ENCODE measurements at places on chromosomes 2 and 18.

GRCh38 chr2:168194784-168195522, 52.4 kb downstream of the STK39 start:
- DNase-seq = no peak

DNA sequence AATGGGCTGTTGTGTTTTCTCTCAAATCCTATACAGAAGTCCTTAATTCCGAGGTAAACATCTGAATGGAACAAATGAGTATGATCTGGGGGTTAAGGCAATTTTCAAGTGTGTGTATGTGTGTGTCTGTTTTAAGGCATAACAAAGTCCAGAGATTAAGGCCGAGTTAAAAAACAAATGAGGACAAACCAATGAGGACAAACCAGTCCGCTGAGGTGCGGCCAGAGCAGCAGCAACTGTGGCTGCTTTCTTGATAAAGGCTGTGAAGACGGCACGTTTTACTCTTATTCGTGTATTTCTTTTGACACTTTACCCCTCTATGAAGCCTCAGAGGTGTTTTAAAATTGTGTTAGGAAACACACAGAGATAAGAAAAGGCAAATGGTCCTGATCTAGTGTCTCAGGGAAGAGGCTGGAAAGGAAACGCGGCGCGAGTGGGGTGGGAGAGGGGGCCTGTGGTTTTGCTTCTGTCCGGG, 495 bp upstream of the GULP1 start:
- no peak for DNase-seq

DNA sequence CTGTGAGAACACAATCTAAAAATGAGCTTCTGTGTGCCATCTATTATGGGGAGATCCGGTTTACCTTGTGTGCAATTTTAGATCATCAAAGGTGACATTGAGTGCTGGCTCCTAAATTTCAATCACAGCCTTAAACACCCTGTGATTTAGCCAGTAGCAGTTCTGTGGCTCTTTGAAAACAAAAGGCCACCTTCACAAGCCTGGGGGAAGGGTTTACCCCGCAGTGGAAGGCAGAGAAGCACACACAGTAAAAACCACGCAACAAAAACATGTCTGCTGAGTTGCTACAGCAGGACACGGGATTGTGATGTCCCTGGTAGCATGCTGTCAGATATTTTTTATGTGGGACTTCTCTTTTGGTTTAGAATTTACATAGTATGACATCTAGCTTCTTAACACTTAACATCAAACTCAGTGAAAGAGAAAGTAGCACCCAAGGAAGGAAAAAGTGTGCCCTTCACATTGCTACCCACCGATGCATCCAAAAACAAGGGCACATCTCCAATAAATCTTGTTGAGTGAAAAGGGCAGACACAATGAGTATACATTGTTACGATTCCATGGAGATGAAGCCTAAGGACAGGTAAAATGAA, 56.1 kb upstream of the RNF152 start:
- DNase-seq = no peak

DNA sequence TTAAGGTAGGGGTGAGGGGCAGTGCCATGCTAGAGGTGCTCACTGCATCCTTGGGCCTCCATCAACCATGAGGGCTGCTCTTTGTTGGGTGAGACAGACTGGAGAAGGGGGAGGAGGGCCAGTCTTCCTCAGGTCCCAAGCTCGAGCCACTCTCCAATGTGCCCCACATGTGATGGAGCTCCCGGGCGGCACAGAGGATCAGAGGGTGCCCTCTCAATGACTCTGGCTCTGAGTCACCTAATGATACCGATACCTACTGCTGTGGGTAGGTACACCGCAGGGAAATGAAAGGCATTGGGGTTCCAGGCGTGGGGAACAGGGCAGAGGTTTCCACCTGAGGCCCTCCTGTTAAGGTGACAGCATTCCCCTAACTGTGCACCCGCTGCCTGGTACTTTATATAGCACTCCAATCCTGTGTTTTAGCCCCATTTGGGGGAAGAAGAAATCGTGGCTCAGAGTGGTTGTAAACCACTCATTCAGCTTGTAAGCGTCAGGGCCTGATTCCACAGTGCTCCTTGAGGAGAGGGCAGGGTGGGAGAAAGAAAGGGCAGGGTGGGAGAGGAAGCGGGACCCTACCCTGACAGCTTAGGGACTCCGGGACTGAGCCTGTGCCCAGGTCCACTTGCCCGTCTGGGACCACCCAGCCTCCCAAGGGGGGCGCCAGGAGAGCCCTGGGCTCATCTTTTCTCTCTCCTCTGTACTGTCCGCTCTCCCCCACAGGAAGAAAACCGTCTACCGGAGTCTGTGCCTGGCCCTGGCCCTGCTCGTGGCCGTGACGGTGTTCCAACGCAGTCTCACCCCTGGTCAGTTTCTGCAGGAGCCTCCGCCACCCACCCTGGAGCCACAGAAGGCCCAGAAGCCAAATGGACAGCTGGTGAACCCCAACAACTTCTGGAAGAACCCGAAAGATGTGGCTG, 1.8 kb downstream of the B3GNT7 start:
- no peak for DNase-seq

- no peak for DNase-seq
Observed at GRCh38 chr2:118622913-118623312, 224.5 kb downstream of the EN1 start.

- no peak for DNase-seq
Observed at GRCh38 chr2:106537047-106537446, 49.9 kb downstream of the CD8B2 start.

GRCh38 chr18:78459668-78460067, 520.0 kb upstream of the SALL3 start:
- DNase-seq = peak; percentile 24

DNA sequence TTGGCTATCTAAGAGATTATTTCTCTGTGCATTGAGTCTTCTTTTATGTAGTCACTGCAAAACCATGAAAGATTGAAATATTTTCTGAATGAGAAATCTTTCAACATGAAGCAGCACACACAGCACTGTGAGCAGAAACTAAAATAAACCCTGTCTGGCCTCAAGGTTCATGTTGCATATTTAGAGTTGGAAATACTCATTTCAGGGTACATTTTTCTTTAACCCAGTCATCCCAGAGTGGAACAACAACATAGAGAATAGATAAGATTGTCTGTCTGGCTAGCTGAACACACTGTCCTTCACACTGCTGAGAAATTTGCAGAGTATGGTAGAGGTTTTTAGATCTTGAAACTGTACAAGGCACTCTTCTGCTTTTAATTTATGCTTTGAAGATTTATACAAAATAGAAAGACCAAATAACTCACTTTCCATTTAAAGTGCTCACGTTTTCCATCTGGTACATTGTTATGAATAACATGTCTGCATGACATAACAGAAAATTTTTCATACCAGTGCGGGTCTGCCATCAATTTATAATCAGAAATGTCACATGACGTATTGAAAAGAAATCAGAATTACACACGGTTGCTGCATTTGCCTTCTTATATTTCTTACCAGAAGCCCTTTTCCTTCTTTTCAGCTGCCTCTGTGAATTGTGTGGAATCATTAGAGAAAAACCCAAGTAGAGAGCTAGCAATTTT, 25.0 kb upstream of the FN1 start:
- no peak for DNase-seq

DNA sequence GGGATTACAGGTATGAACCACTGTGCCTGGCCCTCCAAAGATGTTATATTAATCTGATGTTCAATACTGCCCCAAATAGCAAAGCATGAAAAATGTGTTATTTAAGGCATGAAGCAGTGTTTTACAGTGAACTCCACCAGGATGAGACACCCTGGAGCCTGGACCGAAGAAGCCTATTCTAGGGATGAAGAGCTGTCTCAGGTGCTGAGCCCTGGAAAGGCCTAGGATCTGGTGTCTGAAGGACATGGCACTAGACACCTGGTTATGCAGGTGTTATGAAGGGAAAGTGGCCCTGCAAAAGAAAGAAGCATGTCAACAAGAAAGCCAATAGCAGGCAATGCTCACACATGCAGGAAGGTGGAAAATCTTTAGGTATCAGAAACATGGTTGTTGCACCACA, 374.4 kb downstream of the CLIP4 start:
- DNase-seq = no peak

GRCh38 chr18:50679056-50679455, 119.2 kb downstream of the MAPK4 start:
- DNase-seq = no peak

DNA sequence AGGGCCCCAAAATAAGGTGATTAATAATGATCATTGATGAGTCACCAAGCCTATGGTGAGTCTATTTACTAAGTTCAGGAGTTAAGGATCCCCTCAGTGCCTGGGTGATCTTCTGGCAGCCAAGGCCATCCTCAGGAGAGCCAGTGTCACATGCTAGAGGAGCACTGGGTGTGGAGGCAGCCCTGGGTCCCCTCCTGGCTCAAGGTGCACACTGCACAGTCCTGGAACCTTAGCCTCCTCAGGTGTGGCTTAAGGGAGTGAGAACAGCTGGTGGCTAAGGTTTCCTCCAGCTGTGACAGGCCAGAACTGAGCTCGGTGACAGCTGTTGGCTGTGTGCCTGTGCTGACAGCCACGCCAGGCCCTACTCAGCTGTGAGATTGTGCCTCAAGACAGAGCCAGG, 52.1 kb upstream of the ACAA2 start:
- DNase-seq = no peak

- no peak for DNase-seq
Observed at GRCh38 chr2:149023091-149023490, 15.4 kb upstream of the LYPD6B start.

- DNase-seq = no peak
Observed at GRCh38 chr2:202034249-202035088, 814 bp downstream of the FZD7 start.

- no peak for DNase-seq
Observed at GRCh38 chr18:49733896-49734585, 79.3 kb downstream of the ACAA2 start.

DNA sequence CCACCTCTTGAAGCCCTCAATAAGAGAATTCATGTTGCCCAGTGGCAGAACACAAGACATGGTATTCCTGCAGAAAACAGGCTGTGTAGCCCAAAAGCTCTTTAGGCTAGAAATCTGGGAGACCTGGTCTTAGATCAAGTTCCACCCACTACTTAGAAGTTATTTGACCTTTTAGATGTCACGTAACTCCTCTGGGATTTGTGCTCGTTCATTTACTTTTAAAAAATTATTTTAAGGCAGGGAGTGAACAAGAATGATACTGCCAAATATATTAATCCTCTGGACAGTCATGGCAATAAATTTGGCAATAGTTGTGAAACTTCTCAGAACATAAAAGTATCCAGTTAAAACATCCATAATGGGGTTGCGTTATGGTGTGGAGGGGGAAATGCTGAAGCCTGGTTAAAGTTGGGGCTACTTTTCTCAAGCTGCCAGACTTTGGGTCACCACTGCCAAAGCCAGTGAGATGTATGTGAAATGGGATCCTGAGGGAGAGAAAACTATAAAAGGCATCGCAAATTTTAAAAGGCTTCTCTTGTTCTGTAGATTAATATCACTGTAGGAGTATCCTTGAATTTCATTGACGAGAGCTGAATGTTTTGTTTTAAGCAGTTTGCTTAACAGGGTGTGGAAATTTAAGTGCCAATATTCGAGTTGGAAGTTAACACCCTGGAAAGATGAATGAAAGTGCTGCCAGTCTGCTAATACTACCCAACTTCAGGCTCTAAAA, 15.8 kb downstream of the DAPL1 start:
- DNase-seq = no peak

GRCh38 chr2:8219631-8220355, 462.1 kb upstream of the ID2 start:
- no peak for DNase-seq

All from NCI-H1105 (cell line).